H7 (cell line): ENCODE measurements at places on chromosomes 4 and X.

GRCh38 chr4:94690851-94691254 is 66.9 kb upstream of the BMPR1B start:
- DNase-seq, result no peak

DNA sequence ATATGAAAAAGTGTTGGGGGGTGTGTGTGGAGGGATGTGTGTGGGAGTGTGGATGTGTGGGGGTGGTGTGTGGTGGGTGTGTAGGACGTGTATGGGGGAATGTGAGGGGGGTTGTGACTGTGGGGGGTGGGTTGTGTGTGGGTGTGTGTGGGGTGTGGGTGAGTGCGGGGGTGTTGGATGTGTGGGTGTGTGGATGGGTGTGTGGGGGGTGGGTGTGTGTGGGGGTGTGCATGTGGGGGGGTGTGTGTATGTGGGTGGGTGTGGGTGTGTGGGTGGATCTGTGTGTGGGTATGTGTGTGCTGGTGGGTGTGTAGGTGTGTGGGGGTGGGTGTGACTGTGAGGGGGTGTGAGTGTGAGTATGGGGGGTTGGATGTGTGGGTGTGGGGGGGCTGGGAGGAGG is 47.8 kb downstream of the KDR start:
- DNase-seq, result no peak

GRCh38 chr4:184421533-184422155 is 52.7 kb downstream of the IRF2 start:
- DNase-seq, result no peak

- no peak for DNase-seq
These were observed 13.8 kb upstream of the MAN2B2 start for GRCh38 chr4:6561173-6561516.

- no peak for DNase-seq
These were observed 72.3 kb upstream of the STIM2 start for GRCh38 chr4:26788341-26788733.
